ENCODE measurements at places on chromosomes 6 and 20.

DNA sequence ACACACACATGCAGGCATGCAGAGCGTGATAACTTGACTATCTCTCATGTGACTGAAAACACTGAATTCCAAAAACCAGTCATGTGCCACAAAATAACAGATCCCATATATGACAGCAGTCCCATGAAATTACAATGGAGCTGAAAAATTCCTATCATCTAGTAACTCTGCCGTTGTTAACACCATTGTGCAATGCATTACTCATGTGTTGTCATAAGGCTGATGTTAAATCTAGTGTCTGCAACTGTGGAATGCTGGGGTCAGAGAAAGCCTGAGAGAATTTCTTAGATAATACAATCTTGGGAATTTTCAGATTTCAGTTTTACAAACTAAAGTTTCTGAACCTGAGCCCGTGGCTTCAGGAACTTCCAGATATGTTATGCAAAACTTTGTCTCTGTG lies 70.2 kb downstream of the LYRM4 start:
- DNase-seq: no peak

GRCh38 chr6:7106752-7107577 lies 796 bp upstream of the RREB1 start:
- DNase-seq: peak; percentile 73

DNA sequence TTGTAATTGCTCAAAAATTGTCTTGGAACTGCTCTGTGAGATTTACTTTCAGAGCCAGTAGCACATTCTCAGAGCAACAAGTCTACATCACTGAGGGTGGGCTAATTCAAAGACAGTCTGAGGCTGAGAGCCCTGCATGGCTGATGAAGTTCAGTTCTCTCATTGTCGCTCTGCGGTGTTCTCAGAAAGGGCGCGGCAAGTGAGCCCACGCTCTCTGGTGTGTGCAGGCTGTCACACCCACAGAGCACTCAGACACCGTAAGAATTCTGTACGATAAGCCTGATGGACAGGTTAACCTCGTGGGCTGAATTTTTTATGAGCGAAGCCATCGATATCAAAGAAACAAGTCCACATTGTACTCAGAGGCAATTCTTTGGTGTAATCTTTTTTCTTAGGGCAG lies 557.8 kb downstream of the HACE1 start:
- no peak for DNase-seq

- no peak for DNase-seq
Measured at GRCh38 chr6:40376113-40376650, 211.0 kb downstream of the LRFN2 start.

DNA sequence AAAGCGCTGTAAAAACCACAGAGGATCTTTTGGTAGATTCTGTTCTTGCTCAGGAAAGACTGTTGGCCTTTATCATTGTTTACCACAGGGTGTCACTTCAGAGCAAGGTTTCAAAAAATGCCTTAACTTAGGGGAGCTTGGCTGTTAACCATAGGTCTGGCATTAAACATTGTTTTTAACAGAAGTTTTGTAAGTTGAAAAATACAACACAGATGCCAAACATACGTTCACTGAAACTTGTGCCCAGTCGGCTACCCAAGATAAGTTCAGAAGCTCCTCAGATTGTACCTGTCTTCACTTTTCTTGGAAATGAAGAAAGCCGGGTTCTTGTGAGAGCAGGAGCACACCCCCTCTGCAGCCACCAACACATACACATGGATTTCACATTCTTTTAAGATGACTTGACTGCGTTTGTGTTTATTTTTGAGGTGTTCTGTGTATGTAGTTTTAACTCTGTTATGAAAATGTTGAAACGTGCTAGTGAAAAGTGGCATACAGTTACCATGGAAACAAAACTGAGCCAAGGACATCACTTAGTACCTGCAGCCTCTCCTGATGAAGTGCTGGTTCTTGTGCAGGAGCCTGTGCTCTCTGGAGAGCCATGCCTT lies 64.9 kb downstream of the SYCP2L start:
- DNase-seq: no peak

GRCh38 chr6:67722861-67723261 lies 912.2 kb upstream of the ADGRB3 start:
- DNase-seq: no peak

DNA sequence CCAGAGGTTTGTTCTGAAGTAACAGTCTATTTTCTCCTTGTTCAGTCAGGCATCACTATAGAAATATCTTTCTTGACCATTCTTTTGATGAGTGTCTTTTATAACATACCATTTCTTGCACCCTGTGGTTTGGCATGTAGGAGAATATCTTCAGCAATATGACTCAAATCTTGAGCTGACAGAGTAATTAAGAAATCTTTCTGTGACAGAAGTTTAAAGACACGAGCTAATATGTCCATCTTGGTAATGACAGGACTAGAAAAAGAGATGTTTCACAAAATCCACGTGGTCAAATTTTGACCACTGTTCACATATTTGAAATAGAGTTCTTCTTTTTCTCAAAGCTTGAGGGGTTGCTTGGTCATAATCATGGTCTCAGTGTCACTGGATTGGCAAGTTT lies 149.9 kb downstream of the MYB start:
- no peak for DNase-seq

GRCh38 chr6:140105857-140106256 lies 731.4 kb upstream of the CITED2 start:
- DNase-seq: no peak

- DNase-seq: no peak
Measured at GRCh38 chr6:148295261-148295887, 47.3 kb upstream of the SASH1 start.

DNA sequence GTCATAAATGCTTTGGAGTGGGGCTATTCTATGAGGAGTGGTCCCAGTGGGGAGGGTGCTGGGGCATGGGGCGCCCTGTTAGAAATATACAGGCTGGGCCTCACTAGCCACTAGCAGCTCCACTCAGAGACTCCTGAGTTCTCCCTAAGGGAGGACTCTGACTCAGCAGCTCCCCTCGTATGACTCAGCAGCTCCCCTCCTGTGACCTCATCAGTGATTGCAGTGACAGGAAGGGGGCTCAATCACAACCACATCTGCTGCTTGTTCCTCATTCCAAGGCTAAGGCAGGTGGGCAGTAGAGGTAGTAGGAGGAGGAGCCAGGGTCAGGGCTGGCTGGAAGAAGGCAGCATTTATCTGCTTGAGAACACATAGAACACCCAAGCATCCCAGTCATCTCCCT lies 73.7 kb downstream of the PRND start:
- DNase-seq: peak; percentile 19

DNA sequence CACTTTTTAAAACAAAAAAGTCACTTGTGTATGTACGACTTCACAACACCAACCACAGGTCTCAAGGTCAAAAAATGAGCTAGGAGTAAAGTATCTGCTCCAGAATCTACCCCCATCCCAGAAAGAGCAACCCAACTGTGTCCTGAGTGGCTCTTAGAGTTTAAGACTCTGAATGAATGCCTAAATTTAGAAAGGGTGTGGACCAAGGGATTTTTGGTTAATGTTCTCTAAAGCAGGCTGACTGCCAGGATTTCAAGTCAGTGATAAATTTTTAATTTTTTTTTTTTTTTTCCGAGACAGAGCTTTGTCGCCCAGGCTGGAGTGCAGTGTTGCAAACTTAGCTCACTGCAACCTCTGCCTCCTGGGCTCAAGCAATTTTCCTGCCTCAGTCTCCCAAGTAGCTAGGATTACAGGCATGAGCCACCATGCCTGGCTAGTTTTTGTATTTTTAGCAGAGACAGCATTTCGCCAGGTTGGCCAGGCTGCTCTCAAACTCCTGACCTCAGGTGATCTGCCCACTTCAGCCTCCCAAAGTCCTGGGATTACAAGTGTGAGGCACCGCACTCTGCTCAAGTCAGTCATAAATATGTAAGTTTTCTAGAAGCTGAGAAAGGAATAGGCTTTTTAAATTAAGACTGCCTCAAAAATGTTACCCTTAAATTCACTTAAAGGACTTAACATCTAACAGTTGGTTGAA lies 20.2 kb downstream of the STAU1 start:
- DNase-seq: no peak

GRCh38 chr6:107868867-107869611 lies 44.9 kb upstream of the SCML4 start:
- DNase-seq: no peak

GRCh38 chr6:25387483-25387882 lies 108.3 kb downstream of the CARMIL1 start:
- no peak for DNase-seq

DNA sequence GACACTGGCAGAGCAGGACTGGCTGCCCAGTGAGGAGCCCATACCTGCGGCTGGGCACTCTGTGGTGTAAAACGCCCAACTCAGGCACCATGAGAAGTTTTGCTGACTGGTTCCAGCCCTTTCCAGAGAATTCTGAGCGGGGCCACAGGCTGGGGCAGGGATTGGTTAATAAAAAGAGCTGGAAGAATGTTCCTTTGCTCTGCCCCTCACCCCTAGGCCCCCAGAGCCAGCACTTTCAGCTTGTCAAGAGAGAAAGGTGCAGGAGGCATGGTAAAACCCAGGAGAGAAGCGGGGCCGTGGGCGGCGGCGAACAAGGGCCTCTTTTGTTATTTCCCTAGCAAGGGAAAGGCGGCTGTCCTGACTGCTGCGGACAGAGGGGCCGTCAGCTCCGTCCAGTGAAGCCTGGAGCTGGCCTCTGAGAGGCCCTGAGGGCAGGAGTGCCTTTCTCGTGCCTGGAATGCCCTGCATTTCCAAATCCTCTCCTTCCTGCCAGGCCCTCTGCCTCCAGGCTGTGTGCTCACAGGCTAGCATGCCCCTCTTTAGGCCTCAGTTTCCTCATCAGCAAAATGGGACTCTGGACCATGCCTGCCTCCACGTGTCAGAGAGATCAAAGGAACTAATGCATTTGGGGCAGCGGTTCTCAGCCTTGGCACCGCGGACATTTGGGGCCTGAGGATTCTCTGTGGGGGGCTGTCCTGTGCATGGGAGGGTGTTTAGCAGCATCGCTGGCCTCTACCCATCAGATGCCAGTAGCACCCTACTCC lies 12.9 kb downstream of the SLC13A3 start:
- no peak for DNase-seq

GRCh38 chr6:85747666-85748065 lies 105.0 kb upstream of the SYNCRIP start:
- DNase-seq: no peak

DNA sequence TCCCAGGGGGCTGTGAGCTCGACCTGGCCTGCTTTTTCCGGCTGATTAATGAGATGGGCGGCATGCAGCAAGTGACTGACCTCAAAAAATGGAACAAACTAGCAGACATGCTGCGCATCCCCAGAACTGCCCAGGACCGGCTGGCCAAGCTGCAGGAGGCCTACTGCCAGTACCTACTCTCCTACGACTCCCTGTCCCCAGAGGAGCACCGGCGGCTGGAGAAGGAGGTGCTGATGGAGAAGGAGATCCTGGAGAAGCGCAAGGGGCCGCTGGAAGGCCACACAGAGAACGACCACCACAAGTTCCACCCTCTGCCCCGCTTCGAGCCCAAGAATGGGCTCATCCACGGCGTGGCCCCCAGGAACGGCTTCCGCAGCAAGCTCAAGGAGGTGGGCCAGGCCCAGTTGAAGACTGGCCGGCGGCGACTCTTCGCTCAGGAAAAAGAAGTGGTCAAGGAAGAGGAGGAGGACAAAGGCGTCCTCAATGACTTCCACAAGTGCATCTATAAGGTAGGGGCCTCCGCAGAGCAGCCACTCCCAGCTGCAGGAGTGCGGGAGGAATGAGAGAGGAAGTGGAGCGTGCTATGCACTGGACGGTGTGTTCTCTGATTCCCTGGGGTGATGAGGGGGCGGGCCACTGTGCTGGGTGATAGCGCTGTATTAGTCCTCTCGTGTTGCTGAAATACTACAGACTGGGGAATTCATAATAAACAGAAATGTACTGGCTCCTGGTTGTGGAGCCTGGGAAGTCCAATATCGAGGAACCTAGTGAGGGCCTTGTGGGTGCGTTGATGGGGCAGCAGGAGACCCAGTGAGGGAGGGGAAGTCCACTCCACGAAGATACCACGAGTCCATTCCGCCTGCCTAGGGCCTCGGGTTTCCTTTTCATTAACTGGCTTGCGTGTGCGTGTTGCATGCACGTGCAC lies 161.7 kb downstream of the DTNBP1 start:
- no peak for DNase-seq

DNA sequence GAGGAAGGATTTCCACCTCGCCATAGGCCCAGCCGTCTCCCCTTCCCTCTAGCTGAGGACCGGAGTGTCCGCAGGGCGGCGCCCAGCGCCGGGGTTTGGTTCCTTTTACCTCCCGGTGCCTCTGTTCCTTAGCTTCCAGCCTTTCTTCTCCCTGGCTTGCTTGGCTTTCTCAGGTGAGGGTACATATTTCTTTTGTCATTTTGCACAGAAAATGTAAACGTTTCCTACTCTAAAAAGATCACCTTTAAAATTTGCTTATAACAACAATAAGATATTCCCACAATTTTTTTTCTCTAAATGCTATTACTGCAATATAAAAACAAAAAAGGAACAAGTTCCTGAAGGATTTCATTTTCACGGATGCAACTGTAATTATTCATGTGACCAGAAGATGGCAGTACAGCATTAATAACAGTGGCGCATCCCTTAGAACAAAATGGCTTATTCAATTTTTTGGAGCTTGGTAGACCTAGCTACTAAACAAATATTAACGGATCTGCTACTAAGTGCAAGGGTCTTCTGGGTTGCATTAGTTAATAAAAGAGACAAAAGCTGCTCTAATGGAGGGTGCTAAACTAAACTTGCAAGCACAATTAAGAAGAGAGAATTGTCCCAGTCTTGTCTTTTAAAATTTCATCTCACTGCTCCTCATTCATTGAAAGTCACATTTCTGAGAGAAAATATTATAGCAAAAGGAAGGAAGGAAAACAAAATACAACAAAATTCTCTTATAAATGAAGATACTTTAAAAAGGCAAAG lies 172.9 kb downstream of the ADGRG6 start:
- DNase-seq: no peak

GRCh38 chr6:88167352-88167937 lies 1.3 kb upstream of the CNR1 start:
- DNase-seq: no peak

DNA sequence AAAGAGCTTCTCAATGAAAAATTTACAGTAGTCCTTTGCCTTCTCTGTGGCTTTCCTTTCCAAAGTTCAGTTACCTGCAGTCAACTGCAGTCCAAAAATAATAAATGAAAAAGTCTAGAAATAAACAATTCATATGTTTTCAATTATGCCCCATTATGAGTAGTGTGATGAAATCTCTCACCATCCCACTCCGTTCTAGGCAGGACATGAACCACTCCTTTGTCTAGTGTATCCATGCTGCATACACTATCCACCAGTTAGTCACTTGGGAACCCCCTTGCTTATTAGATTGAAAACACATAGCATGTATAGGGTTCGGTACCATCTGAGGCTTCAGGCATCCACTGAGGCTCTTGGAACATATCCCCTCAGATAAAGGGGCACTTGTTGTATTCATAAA lies 80.6 kb upstream of the EYA4 start:
- DNase-seq: no peak

- DNase-seq: no peak
Measured at GRCh38 chr20:64180673-64181072, 16.4 kb downstream of the MYT1 start.

GRCh38 chr6:66321017-66321416 lies 614.0 kb upstream of the EYS start:
- no peak for DNase-seq

GRCh38 chr6:158759966-158760617 lies 59.1 kb downstream of the EZR start:
- no peak for DNase-seq

GRCh38 chr6:111646034-111646433 lies 40.4 kb upstream of the TRAF3IP2 start:
- DNase-seq: no peak
